K562 (cell line): ENCODE measurements at places on chromosomes 1 and 21.

- H3K4me3 ChIP-seq = no peak overlapping the region
- no peaks in the 10 kb centered on the region for H3K36me3 ChIP-seq
- no peak for DNase-seq
- no peaks in the 10 kb centered on the region for H3K4me1 ChIP-seq
- H3K27ac ChIP-seq = no peak overlapping the region
These were observed 20.4 kb upstream of the SCAF4 start for GRCh38 chr21:31752352-31752751.

DNA sequence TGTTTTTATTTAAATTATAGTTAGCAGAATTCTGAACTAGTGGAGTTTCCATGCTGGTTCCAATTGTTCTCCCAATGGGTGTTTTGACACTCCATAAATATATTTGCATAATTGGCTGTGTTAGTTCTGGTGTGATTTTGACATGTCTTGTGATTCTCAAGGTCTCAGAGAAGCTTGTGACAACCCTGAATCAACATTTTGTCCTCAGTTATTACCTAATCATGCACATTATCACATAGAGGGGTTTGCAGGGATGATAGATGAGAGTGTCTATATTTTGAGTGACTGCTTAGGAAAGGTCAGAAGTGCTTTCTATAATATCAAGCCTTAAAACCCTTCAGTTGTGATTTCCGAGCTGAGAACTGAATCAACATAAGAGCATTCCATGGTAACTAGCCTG is 11.5 kb upstream of the KCNK2 start:
- no peaks in the 10 kb centered on the region for H3K36me3 ChIP-seq
- no peak for DNase-seq
- no peak overlapping the region for H3K27ac ChIP-seq
- no peaks in the 10 kb centered on the region for H3K4me1 ChIP-seq

DNA sequence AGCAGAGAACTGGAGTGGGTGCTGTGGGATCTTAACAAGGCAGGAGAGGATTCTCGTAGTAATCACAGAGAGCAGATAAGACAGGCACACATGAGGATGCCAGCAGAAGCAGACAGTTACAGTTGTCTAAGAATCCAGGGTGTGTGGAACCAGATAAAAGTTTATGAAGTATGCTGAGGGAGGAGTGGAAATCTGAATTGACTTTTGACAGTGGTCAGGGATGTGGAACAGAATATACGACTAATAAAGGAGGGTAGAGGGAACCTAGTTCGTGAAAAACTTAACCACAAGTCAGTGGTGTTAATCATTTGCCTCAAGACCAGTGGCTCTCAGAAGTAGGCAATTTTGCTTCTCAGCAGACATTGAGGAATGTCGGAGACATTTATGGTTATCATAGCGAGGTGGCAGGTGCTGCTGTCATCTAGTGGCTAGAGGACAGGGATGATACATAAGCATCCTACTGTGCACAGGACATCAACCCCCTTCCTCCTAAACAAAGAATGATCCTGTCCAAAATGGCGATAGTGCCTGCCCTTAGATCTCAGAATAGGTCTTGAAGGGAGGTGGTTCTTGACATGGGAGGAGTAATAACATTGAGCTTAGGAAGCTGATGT is 3.0 kb downstream of the LRRC8D start:
- peak; percentile 86 for DNase-seq
- H3K27me3 ChIP-seq = no peaks in the 10 kb centered on the region
- peaks cover 22% of the 10 kb centered on the region; the same call in 2 of the 3 replicates for H3K4me1 ChIP-seq
- peak overlapping the region; percentile 85 for H3K27ac ChIP-seq

DNA sequence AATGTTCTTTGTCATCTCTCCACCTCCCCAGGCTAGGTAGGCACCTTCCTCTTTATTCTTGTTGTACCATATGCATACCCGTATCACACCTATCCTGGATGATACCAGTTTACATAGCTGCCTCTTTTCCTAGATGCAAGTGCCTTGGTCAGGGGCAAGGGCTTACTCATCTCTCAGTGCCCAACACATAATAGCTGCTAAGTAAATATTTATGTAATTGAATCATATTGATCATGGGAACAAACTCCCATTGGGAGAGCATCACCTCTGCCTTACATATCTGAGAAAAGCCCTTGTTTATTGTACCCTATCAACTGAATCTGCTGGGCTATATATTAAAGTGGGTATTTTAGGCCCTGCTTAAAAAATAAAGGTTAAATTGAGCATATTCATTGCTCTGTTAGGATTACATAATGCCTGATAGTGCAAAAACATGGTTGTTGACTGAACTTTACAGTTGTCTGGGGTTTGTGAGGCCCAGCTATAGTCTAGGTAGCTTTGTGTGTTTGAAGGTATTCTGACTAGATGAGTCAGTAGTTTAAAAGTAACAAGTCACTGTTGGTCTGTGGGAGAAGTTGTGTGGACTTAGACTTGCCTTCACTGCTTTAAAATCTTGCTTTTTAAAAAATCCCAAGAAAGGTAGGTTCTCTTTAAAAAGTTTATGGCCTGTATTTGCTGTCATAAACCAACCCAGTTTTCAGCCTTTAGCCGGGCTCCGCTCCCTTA is 82.6 kb downstream of the OLFML2B start:
- H3K27me3 ChIP-seq = no peaks in the 10 kb centered on the region
- no peak for DNase-seq
- H3K27ac ChIP-seq = no peak overlapping the region
- H3K36me3 ChIP-seq = peaks cover 16% of the 10 kb centered on the region; the same call in 2 of the 3 replicates
- no peak overlapping the region for H3K4me3 ChIP-seq

- DNase-seq = peak; percentile 45
- H3K27me3 ChIP-seq = no peaks in the 10 kb centered on the region
- peaks cover 85% of the 10 kb centered on the region for H3K36me3 ChIP-seq
- no peak overlapping the region for H3K27ac ChIP-seq
- no peak overlapping the region for H3K4me3 ChIP-seq
- H3K4me1 ChIP-seq = no peaks in the 10 kb centered on the region
These were observed 32.3 kb downstream of the CD58 start for GRCh38 chr1:116538544-116538943.

GRCh38 chr1:209822706-209823105 is 5.1 kb upstream of the UTP25 start:
- H3K4me3 ChIP-seq = no peak overlapping the region
- no peak for DNase-seq
- no peaks in the 10 kb centered on the region for H3K36me3 ChIP-seq
- H3K4me1 ChIP-seq = no peaks in the 10 kb centered on the region
- H3K27me3 ChIP-seq = peaks cover 8% of the 10 kb centered on the region; the same call in 2 of the 3 replicates

DNA sequence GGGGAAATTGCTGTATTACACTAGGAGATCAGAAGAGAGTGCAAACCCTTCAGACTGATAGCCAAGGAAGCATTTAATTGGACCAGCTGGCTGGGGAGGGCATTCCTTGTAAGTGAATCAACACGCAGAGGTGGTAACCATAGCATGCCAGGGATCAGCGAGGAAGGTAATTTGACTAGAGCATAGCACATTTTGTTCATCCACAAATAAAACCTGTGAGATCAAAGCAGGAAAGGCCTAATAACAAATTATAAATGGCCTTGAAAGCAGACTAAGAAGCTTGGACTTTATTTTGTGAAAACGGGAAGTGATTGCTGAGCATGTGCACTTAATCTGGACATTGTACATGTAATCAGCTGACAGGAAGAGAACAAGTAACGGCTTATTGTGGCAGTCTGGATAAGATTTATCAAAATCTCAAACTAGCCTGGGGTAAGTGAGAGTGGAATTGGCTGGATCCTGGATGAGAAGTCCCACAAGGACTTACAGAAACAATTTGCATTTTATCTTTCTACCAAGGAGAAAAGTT is 11.7 kb upstream of the CD55 start:
- H3K27ac ChIP-seq = peak overlapping the region; percentile 81
- no peak for DNase-seq
- no peaks in the 10 kb centered on the region for H3K36me3 ChIP-seq
- peaks cover 46% of the 10 kb centered on the region for H3K4me1 ChIP-seq
- no peaks in the 10 kb centered on the region for H3K27me3 ChIP-seq

DNA sequence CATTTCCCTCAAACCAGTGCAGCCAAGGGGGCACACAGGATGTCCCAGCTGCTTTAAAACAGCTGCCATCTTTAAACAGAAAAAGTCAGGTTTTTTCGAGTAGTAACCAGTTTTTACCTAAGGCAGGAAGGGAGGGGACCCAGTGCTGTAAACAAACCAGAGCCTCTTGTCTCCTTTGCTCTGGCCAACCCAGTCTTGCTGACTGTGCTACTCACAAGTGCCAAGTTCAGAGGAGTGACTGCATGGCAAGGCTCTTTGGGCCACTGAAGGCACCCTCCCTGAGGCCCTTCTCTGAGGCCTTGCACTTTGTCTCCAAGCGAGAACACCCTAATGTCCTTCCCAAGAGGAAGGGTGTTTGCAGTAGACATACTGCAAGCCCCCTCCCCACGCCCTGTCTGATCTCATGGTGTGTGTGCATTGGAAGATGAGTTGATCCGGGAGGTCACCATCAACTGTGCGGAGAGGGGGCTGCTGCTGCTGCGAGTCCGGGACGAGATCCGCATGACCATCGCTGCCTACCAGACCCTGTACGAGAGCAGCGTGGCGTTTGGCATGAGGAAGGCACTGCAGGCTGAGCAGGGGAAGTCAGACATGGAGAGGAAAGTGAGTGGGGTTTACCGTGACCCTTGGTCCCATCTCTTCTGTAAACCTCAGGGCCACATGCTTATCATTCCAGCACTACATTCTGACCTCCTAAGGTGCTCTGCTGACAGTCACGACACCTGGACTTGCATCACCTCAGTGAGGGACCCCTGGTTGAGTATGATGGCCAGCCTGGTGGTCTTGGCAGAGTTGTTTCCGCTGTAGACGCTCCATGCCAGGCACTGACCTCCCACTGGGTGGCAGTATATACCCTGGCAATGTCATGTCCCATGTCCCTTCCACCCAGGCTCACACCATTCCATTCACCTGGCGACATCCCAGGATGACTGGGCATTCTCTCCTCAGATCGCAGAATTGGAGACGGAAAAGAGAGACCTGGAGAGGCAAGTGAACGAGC is 4.7 kb downstream of the DNALI1 start:
- no peak overlapping the region for H3K4me3 ChIP-seq
- H3K27me3 ChIP-seq = no peaks in the 10 kb centered on the region

DNA sequence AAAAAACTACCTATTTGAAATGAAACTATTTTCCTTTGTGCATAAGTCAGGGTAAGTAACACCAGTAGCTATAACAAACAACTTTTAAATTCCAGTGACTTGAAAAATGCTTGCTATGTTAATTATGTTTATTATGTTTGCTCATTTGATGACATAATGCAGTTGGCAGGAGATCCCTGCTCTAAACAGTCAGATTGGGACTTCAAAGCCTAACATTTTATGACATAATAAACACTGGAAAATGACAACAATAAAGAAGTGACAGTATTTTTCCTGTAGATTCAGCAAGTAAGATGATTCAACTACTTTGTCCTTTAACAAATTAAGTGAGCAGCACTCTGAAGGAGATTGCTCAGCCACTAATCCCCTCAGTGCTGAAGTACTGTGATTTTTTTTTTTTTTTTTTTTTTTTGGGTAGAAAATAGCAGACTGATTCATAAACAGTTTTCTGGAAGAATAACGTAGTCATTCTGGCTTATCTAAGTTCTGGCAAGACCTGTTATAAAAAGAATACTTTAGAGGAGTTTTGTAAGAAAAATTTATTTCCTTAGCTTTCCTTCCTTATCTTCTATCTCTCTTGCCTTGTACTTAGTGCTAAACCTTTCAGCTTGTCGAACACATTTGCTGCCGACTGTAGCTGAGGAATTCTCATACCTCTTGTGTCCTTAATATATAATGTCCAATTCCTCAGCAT is 207.2 kb downstream of the PTGER3 start:
- no peak for DNase-seq
- no peaks in the 10 kb centered on the region for H3K36me3 ChIP-seq
- H3K4me1 ChIP-seq = no peaks in the 10 kb centered on the region
- no peak overlapping the region for H3K27ac ChIP-seq
- H3K4me3 ChIP-seq = no peak overlapping the region

- H3K4me3 ChIP-seq = no peak overlapping the region
- no peaks in the 10 kb centered on the region; the same call in none of the 3 replicates for H3K27me3 ChIP-seq
- H3K4me1 ChIP-seq = peaks cover 4% of the 10 kb centered on the region; the same call in 1 of the 2 replicates
- no peak for DNase-seq
These were observed 54.2 kb downstream of the SH3GLB1 start for GRCh38 chr1:86758570-86758969.

DNA sequence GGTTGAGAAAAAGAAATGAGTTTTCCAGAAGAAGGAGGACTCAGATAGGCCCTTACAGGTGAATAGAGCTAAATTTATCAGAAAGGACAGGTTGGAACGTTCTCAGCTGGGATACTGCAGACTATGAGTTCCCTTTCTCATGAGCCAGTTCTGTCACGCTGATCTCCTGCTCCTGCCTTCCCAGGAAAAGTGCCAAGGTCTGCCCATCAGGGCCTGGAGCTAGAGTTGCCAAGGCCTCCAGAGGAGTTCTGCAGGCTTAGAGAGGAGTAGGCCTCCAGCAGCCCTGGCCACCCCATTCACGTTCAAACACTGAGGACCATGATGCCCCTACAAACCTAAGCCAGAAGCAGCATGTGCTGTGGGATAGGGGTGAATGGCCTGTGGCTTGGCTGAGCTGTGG is 126.8 kb upstream of the TNR start:
- peaks cover 33% of the 10 kb centered on the region for H3K27me3 ChIP-seq
- no peak overlapping the region for H3K4me3 ChIP-seq
- H3K36me3 ChIP-seq = no peaks in the 10 kb centered on the region
- DNase-seq = no peak

DNA sequence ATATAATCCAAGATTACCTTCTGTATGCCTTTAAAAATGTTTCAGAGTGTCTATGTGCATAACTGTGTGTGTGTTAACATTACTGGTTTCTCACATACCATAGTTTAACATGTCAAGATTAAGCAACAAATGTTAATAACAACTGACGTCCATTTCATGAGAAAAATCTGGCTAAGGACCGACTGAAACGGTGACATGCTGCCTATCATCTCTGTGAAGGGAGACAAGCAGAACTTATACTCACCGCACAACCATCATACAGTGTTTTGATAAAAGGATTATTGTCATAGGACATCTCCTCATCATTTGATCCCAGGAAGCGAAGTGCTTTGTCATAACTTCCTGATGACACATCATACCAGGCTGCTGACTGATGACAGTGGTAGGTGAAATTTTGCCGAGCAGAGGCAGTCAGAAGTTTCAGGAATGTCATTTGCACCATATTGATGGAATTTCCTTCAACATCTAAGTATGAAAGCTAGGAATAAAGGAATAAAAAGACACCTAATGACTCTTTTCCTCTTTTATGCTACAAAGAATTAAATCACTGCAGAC is 228.8 kb downstream of the COL11A1 start:
- no peaks in the 10 kb centered on the region for H3K4me1 ChIP-seq
- H3K36me3 ChIP-seq = no peaks in the 10 kb centered on the region
- H3K4me3 ChIP-seq = no peak overlapping the region
- H3K27ac ChIP-seq = no peak overlapping the region
- DNase-seq = no peak

- no peak overlapping the region for H3K4me3 ChIP-seq
- no peak for DNase-seq
- H3K4me1 ChIP-seq = peaks cover 7% of the 10 kb centered on the region; the same call in 1 of the 2 replicates
- no peaks in the 10 kb centered on the region for H3K36me3 ChIP-seq
- H3K27ac ChIP-seq = no peak overlapping the region
These were observed 36.4 kb upstream of the TARBP1 start for GRCh38 chr1:234515411-234515810.
